ENCODE measurements at places on chromosomes 1 and 21. TPM values are rescaled to one million over a fixed set of nuclear protein-coding genes. Genes with fewer than 3 reads are reported as not detected.
A peak's percentile ranks its signal among the peaks of the same experiment; 100 is the strongest.

KRTAP7-1 gene
- not detected for polyA plus RNA-seq

FCRL2 gene
- polyA plus RNA-seq: not detected

CA6 gene
- not detected for polyA plus RNA-seq

PLPPR4 gene
- polyA plus RNA-seq: not detected

DNA sequence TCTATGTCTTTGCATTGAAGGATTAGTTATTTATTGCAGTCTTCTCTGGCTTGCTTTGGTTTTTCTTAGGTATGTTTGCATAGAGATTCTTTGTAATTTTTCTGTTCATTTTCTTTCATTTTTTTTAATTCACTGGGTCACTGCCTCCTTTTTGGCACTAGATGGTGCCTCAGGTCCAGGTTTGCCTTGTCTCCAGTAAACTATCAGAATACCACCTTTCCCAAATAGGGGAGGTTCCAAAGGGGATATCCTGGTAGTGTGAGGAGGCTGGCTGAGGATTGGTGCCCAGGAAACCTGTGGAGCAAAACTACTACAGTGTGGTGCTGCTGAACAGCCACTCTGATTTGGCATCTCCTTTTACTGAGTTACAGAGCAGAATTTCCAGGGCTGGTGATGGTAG is 257.1 kb downstream of the KCTD3 start:
- no peak for DNase-seq

GRCh38 chr1:234186037-234186688 is 187.1 kb upstream of the COA6 start:
- DNase-seq: peak; percentile 91

- DNase-seq: no peak
These were observed 199.9 kb downstream of the PRDM2 start for GRCh38 chr1:13899856-13900255.

DNA sequence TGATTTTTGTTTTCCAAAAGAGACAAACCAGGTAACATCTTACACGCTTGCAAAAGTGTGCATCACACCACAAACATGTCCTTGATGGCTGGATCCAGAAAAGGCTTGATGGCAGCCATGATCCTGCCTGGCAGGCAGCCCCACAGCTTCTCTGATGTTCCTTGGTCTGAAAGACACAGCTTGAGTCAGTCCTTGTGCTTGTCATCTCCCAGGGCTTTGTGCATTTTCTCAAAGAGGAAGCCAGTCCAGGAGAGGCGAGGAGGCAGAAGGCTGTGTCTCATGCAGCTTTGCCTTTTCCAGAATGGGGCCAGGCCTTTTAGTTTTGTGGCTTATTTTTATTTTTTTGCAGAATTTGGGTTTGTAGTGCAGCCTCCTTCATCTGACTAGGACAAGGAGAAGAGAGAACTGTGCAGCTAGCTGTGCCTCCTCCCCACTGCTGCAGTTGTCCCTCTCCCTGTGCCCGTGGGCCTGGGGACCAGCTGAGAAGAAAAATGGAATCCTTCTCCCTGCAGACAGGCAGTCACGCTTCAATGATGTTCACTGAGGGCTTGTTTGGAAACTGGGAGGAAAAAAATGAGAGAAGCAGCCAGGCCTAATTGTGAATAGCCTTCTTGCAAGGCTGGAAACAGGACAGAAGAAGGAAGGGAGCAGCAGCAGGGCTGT is 7.4 kb downstream of the FNDC5 start:
- no peak for DNase-seq

DNA sequence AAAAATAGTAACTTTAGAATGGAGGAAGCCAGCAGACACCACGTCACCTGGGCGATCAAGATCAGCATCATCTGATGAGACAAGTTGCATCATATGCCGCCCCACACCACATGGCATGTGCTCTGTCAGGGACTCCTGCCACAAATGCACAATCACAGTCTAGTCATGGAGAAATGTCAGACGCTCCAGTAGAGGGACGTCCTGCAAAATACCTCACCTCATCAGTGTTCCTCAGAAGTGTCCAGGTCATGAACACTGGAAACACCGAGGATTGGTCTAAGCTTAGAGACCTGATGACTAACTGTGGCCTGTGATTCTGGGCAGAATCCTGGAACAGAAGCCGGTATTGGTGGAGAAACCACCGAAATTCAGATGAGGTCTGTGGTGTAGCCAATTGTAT is 14.3 kb downstream of the ADARB1 start:
- no peak for DNase-seq

DNA sequence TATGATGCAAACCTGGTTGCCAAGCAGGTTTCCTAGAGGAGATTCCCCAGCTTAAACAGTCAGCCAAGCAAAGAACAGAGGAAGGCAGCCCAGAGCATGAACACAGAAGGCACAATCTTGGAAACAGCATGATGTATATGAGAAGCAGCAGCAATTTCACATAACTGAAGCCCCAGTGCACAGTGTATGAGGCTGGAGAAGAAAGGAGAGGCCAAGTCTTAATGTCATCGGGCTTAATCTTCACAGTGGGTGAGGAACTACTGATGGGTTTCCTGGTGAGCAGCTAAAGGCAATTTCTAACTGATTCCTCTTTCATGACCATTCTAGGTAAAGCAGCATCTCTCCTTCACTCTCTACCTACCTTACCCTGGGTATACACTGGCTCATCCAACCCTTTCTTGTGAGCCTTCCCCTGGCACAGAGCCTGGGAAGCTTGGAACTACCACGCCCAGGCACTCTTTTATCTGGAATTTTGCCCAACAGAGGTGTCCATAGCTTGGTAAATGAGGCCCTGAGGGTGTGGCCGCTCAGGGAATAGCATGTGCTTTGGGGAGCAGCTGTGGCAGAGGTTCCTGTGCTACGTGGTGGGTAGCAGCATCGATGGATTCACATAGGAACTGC is 22.0 kb downstream of the FYB2 start:
- peak; percentile 35 for DNase-seq

GRCh38 chr1:62621907-62622306 is 24.6 kb downstream of the ANGPTL3 start:
- DNase-seq: peak; percentile 80

DNA sequence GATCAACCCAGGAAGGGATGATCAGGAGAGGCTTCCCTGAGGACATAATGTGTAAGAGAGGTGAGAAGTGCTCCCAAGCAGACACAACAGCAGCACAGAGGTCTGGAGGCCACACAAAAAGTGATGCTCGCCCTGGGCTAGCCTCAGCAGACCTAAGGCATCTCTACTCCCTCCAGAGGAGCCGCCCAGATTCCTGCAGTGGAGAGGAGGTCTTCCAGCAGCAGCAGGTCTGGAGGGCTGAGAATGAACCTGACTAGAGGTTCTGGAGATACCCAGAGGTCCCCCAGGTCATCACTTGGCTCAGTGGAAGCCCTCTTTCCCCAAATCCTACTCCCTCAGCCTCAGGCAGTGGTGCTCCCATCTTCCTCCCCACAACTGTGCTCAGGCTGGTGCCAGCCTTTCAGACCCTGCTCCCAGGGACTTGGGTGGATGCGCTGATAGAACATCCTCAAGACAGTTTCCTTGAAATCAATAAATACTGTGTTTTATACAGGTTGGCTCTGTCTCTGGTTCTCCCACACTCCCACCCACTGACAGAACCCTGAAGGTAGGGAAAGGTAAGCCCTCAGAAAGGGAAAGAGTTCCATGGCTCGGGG is 5.0 kb downstream of the GJB3 start:
- DNase-seq: no peak

All from foreskin keratinocyte (primary cell).